Sigmoid colon (tissue), 7 donors: ENCODE measurements at places on chromosomes 6 and 20. TPM values are rescaled to one million over a fixed set of nuclear protein-coding genes. Genes with fewer than 3 reads are reported as not detected.

- DNase-seq, result no peak
Measured at GRCh38 chr6:109034526-109034925, 60.1 kb downstream of the SESN1 start.

GRCh38 chr6:156589281-156589680 is 187.9 kb upstream of the ARID1B start:
- DNase-seq, result no peak

DNA sequence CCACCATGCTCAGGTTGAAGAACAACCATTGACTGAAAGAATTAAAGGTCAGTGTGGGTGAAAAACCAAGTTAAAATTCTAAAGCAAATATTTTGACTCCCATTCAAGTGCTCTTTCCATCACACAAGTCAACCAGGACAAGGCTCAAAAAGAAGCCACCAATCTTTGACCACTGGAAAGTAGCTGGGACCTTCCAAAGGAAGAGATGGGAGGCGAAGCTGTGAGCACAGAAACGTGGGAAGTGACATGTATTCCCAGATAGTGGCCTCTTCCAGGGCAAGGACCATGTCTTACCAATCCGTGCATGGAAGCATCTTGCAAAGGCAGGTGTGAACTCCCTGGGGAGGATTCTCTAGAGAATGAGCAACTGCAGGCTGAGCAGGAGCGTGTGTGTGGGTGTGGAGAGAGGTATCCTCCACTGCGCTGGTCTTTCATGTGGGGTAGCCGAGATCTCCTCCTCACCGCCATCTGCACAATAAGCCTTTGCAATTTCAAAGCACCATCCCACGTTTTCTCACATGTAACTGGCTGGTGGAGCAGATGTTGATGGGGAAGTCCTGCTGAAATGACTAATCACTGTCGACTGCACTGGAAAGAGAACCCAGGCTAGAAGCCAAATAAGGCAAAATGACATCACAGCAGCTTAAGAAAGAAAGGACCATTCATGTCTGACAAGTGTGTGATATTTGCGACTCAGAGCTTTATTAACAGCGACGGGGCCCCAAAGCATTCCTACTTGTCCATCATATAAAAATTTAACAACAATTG is 189.4 kb upstream of the RREB1 start:
- DNase-seq, result no peak

DNA sequence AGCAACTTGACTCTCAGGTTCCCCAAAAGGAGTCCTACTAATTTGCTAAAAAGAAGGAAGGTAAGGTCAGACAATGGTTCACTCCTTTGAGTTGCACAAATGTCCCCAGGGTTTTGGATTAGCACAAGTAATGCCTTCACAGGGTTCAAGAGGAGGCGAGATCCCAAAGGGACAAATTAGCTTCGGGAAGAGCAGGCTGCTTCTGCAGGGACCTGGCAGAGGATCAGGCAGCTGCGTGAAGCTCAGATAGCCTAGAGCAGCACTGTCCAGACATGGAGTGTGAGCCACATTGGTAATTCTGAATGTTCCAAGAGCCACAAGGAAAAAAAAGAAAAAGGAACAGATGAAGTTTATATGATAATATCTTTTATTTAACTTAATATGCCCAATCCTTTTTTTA is 115.4 kb downstream of the CFAP61 start:
- DNase-seq, result no peak

GRCh38 chr20:38790200-38791053 is 15.1 kb upstream of the PPP1R16B start:
- DNase-seq, result no peak

DNA sequence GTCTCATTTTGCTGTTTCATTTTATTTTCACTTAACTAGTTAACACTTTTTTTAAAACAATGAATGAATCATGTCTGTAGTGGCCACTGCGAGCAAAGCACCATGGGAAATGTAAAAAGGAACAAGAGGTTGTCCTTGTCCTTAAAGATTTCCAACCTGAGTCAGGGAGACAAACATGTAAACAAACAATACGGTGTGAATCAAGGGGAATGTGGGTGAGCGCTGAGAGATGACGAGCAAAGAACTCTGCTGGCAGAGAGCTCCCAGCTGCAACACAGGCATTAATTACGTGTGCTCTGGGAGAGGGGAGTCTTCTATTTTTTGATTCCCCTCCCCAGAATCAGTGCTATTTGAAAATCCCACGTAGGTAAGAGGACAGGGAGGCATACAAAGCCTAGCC is 84.3 kb downstream of the ATXN1 start:
- DNase-seq, result no peak

Gene RGS17
- total RNA-seq, result 0.41 TPM

DNA sequence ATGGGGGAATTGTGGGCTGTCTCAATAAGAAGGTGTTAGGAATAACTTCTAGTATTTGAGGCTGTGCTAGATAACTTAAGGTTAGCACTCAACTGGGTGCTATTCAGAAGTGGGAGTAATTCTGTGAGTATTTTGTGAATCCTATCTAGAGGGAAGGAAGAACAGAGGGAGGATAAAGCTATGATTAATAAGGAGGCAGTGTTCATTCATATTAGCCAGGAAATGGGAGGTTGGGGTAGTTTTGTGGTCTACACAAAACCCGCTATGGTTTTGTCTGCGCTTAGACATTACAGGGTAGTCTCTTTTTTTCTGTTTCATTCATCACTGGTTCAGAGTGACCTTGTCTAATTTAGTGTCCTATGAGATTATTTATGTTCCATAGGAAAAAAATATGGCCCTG is 341.0 kb downstream of the ARHGAP18 start:
- no peak for DNase-seq

Gene PSORS1C2
- total RNA-seq, result not detected
